Right hindlimb (tissue), 1 donor: ENCODE measurements at places on chromosomes 2 and 18.

- DNase-seq, result no peak
These were observed 76.3 kb downstream of the SOWAHC start for GRCh38 chr2:109690457-109690821.

DNA sequence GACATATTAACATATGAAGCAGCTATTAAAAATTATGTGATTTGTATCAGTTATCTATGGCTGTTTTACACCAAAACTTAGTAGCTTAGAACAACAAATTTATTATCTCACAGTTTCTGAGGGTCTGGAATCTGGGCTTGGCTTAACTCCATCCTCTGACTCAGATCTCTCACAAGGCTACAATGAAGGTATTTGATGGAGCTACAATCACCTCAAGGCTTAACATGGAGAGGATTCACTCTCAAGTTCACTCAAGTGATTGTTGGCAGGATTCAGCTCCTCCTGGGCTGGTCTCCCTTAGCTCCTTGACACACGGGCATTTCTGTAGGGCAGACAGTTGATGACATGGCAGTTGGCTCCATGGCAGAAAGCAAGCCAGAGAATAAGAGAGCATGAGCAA is 133.0 kb upstream of the SLC14A2 start:
- DNase-seq, result no peak

DNA sequence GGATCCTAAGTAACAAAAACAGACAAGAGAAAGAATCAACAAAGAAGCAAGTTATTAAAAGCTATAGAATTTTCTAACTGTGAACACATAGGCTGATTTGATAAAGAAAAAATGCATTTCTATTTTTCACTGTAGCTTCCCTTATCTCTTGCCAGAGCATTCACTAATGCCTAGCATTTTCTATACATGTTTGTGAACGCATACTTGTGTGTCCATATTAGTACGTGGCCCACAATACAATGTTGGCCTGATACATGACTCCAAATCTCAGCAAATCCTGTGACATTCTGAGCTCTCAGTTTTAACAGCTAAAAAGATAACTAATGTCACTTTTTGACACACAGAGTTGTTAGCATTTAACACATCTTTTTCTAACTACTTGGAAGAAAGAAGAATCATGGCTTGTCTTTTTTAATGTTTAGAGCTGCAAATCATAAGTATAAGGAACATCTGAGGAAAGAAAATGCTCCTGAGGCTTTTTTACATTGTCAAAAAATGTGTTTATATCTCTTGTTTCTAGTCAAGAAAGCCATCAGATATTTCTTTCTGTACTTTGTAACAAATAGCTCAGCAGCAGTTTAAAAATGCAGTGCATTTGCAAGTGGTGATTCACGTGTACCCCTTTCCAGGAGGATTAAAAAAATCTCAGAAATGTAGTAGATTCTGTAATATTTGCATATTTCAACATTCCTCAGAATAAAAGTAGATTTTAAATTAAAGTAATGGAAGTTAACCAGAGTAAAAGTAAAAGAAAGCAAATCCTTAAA is 1646.8 kb upstream of the TMEFF2 start:
- no peak for DNase-seq

GRCh38 chr2:177577075-177577474 is 184.5 kb downstream of the AGPS start:
- no peak for DNase-seq

DNA sequence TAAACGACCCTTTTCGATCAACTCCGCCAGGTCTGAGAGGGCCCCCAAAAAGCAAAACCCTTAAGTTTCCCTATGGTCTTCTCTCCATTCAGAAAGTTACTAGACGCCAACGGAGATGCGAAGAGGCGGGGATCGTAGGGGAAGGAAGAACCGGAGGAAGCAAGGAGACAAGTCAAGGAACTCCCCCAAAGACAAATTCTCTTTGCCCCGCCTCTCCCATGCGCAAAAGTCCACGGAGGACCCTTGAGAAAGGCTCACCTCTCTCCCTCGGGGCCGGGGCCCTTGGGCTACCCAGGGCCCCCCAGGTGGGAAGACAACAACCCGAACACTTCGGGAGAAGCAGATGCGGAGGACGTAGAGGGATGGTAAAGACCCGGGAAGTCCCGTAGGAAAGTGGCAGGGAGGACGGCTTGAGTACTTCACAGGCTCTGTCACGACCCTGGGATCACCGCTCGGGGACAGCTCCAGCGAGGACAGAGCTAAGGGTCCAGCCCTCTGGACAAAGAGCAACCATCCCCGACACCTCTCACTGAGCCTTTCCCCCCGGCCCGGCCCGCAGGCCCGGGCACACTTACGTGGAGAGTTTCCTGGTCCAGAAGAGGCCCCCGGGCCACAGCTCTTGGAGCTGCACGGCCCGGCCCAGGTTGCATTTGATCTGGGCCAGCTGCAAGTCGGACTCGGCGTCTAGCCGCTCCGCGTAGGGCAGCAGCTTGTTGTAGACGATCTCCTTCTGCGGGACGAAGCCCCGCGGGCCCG is 647 bp downstream of the PSME4 start:
- peak; percentile 64 for DNase-seq

DNA sequence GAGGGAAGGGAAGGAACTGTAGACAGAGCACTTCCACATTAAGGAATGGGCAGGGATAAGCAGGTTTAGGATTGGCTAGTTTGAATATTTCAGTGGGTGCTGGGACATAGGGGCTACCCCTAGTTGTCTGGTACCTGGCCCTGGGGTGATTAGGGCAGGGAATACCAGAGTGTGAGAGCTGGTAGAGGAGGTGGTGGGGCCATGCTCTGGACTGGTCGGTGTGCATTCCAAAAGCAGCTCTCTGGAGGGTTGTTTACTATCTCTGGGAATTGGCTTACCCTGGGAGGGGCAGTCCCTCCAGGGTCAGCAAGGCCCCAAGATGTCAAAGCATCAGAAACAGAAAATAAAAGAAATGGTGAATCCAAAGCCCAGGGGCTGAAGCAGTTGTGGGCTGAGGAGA is 103.8 kb downstream of the LAMA3 start:
- no peak for DNase-seq

DNA sequence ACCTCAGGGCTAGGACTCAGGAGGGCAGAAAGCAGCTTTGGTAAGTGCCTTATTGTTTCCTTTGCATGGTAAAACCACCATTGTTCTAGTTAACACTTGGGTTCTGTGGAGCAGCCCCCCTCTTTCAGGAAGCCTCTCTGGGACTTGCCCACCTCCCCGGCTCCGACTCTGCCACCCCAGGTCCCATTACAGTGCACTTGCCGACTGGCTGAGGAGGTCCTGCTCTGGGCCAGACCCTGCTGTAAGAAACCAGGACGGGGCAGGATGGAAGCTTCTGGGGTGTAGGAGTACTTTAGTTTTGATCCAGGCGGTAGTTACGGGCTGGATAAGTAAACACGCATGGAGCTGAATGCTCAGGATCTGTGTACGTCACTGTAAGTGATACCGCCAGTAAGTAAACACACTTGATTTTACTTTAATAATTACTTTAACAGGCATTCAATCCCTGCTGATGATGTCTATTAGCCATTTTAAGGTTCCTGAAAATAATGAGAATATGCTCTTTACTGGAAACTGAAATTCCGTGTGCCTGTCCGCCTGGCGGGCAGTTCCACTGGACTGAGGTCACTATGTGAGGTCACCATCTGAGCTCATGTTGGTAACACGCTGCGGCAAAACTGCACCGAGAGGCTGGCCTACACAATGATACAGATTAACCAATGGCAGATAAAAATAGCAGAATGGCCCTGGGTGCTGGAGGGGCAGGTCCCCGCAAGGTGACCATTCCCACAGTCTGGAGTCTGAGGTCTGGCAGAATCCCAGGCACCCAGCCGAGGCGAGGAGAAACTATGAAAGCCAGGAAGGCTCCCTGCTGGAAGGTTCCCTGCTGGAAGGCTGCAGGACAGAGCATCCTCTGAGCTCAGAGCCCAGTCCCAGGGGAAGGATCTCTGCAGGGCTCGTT is 25.2 kb downstream of the HS1BP3 start:
- peak; percentile 33 for DNase-seq

DNA sequence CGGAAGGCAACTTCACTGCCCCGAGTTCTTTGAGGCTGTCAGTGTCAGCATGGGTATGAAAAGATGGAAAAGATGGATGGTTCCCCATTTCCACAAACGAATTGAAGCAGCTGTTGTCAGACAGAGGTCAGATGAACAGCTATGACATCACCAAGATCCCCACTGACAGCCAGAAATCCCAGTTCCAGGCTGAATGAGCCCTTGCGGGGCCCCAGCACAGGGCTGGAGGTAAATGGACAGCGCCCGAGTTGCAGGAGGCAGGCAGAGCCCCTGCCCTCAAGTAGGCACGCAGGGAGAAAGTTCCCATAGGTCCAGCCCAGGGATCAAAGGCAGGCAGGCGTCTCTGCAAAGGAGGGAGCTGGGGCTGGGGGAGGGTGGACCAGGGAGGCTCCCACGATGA is 169.5 kb upstream of the AGAP1 start:
- DNase-seq, result no peak

- no peak for DNase-seq
These were observed 27.7 kb upstream of the DSC3 start for GRCh38 chr18:31070206-31070605.

DNA sequence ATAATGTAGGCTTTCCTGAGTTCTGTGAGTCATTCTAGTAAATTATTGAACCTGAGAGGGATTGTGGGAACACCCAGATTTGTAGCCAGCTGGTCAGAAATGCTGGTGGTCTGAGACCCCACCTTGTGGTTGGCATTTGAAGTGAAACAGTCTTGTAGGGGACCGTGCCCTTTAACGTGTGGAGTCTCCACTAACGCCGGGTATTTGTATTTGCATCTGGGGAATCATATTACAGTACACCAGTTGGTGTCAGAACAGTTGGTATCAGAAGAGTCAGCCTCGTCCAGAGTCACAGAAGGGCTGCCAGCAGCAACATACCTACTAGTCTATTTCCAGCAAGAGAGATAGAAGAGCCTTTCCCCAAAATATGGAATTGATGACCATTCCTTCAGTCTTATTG is 38.3 kb upstream of the PTPN4 start:
- DNase-seq, result no peak

DNA sequence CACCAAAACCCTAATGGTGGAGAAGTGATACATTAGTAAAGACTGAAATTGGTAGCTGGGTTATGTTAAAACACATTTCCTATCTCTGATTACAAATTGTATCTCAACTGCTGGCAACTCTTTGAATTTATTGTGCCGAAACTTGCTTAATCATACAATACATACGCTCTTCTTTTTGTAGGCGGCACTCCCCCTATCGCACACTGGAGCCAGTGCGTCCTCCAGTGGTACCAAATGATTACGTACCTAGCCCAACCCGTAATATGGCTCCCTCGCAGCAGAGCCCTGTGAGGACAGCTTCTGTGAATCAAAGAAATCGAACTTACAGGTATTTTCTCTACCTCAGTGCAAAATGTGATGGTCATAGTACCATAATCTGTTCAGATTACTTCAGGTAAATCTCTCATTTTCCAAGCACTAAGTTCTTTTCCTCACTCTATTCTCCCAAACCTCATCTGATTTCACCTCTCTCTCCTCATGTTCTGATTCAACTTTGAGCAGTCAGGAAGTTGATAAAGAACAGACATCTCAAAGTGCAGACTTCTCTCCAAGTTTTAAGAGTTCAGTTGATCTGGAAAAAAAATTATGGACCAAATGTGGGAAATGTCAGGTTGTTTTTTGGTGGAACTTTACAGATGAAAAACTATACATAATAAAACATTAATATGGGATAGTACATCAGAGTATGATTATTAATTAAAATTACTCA is 66.5 kb downstream of the ABI2 start:
- DNase-seq, result no peak

DNA sequence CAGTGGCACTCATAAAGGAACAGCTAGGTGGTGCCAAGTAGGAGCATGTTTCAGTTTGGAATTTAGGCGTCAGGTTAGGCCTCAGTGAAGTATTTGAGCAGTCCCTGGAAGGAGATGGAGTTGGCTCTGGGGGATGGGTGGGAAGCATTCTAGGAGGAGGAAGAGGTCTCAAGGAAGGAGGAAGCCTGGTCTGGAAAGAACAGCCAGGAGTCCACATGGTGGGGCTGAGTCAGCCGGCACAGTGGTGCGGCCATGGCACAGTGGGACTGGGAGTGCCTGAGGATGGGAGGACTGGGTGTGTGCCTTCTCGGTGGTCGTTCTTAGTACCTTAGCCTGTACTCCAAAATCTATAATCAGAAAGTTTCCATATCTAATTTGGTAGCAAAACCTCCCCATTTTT is 373.3 kb downstream of the PTPRM start:
- no peak for DNase-seq

DNA sequence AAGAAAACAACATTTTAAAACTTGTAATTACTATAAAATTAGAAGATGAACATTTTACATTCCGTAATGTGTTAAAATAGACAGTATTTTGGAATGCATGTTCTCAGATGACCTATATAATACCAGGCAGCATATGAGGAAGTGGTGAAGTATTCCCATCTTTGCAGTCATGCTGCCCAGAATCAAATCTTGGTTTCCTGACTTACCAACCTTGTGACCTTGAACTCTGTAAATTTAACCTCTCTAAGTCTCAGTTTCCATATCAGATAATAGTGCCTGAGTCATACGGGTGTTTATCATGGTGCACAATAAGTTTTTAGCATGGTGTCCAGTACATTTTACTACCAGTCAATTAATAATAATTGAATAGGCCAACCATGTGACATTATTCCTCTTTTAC is 7.3 kb upstream of the GALM start:
- no peak for DNase-seq

DNA sequence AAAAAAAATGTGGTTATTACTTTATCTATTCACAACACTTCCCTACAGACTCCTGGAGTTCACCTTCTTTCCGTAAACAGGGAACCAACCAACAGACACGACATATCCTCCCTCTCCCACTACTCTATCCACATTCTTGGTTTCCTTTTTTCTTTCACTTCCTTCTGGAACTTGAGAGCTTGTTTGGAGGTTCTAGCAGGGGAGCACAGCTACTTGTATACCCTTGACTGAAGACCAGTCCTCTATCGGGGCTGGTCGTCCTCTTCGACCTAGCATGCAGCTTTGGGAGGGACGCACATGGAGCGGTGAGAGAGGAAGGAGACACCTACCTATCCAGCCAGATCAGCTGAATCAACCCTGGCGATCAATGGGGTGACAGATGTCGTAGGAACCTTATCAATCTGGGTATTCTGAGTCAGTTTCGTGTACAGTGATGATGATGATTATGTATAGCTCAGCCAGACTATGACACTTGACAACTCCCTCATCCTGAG is 43.5 kb upstream of the MSH2 start:
- no peak for DNase-seq

GRCh38 chr2:206086716-206087350 is 859 bp upstream of the INO80D start:
- DNase-seq, result no peak

GRCh38 chr2:25378731-25379490 is 37.2 kb upstream of the DNMT3A start:
- no peak for DNase-seq

GRCh38 chr2:39508198-39508597 is 71.1 kb upstream of the MAP4K3 start:
- DNase-seq, result no peak

- no peak for DNase-seq
These were observed 840.1 kb upstream of the ID2 start for GRCh38 chr2:7841751-7842150.

GRCh38 chr2:111100765-111101162 is 19.9 kb upstream of the BCL2L11 start:
- DNase-seq, result no peak

- no peak for DNase-seq
These were observed 562.8 kb upstream of the SALL3 start for GRCh38 chr18:78416853-78417252.
